AG08395 (cell line): ENCODE measurements at places on chromosomes 6 and 20.

DNA sequence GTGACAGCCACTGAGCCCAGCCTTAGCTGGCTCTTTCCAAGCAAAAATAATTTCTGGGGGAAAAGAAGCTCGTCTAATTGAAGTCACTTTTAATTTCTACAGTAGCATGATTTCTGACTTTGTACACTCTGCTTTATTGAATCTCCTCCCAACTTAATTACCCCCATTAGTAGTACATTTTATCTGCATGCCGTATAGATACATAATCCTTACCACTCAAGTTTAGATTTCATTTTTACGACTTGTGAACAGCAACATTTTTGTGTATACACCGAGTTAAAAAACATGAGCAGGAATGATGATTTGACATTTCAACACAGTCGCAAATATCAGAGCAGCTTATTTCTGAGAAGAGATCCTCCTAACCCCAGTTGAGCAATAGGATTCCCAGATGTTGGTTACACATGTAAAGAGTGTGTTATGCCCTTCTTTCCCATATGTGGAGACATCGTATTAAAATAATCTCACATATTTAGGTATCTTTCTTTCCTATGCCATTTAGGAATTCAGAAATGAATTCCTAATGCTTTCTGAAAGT lies 127.3 kb upstream of the MTHFD1L start:
- DNase-seq, result no peak

GRCh38 chr6:14670806-14671205 lies 553.2 kb downstream of the CD83 start:
- DNase-seq, result no peak

DNA sequence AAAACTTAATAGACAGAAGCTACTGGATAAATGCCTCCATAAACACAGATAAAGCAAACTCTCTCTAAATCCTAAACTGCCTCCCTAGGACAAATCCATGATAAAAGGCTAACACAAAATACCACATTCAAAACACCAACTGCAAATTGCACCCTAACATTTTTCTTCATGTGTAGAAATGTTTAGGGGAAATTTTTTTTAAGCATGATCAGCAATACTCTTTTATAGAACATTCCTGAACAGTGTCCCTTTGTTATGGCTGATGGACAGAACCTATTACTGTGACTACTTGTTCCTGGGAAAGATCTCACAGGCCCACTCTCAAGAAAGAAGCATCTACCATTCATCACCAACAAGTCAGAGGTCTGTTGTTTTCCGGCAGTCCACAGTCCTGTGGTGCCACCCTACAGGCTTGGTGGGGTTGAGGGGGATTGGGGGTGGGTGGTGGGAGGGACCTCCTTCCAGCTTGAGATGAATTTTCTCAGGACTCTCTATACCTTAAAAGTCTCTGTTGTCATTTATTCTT lies 64.5 kb downstream of the DTNBP1 start:
- no peak for DNase-seq

DNA sequence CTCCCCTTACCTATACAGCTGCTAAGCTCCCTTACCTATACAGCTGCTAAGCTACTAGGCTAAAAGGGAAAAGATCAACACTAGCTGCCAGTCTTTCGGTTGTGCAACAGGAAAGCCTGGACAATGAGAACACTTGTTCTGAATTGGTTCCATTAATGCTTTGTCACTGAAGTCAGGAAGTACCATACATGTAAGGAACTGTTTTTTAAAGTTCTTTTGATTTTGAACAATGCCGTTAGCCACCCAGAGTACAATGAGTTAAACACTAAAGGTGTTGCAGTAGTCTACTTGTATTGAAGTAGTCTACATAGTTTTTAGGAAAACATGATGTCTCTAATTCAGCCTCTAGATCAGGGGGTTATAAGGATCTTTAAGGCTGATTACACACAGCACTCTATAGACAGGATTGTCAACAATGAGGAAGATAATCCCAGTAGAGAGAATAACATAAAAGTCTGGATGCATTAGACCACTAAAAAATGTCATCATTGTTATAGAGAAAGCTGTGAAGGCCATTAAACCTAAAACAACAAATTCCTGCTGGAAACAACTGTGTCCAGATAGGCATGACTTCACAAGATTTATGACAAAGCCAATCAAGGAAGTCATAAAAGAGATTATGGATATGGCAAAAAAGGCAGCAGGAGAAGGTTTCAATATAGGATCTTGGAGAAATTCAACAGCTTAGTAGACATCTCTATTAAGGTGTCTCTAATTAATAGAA lies 306.3 kb downstream of the PHF3 start:
- no peak for DNase-seq

- no peak for DNase-seq
These were observed 3.0 kb upstream of the WFDC10A start for GRCh38 chr20:45626540-45626939.

GRCh38 chr20:39019805-39020325 lies 57.7 kb downstream of the DHX35 start:
- no peak for DNase-seq

- DNase-seq, result no peak
These were observed 159.7 kb downstream of the BMP7 start for GRCh38 chr20:57106692-57107091.

DNA sequence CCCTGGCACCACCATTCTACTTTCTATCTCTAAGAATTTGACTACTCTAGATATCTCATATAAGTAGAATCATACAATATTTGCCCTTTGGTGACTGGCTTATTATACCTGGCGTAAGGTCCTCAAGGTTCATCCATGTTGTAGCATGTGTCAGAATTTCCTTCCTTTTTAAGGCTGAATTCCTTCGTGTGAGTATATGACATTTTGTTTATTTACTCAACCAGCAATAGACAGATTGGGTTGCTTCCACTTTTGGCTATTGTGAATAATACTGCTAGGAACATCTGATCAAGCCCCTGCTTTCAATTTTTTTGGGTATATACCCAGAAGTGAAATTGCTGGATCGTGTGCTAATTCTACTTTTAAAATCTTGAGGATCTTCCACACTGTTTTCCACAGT lies 232.8 kb upstream of the MCHR2 start:
- no peak for DNase-seq
